Activated CD4-positive, alpha-beta T cell treated with anti-CD3 and anti-CD28 coated beads, Interleukin-10, Interleukin-2, amounts not matched to agents 100 ng/mL and 50 ng/mL, durations not matched to agents 16 hours and 8 hours (primary cell): ENCODE measurements at places on chromosomes 3 and 15.

DNA sequence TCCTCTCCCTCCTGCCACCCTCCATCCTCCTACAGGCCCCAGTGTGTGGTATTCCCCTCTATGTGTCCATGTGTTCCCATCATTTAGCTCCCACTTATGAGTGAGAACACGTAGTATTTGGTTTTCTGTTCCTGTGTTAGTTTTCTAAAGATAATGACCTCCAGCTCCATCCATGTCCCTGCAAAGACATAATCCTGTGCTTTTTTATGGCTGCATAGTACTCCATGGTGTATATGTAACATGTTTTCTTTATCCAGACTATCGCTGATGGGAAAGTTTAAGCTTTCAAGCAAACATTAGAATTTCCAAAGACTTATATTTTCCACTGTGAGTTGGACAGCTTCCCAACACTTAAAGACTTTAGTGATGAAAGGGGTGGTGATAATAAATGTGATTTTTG, 105.9 kb upstream of the PIAS1 start:
- DNase-seq = no peak

GRCh38 chr3:66706890-66707289, 206.1 kb upstream of the LRIG1 start:
- no peak for DNase-seq

DNA sequence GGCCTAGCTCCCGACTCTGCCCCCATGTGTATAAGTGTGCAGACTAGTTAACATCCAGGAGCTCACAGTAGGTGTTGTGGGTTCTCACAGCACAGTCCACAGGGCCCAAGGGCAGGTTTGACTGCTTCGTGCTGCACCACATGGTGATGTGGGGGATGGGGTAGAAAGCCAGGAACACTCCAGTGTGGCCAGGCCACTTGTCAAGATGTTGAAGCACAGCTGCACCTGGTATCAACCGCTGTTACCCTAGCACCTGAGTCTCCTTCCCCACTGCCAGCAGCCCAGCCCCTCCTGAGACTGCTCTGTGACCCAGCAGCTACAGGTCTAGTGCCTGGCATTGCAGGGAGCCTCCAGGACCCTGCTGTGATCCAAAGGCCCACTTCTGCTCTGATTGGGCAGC, 53.4 kb downstream of the CHDH start:
- no peak for DNase-seq

DNA sequence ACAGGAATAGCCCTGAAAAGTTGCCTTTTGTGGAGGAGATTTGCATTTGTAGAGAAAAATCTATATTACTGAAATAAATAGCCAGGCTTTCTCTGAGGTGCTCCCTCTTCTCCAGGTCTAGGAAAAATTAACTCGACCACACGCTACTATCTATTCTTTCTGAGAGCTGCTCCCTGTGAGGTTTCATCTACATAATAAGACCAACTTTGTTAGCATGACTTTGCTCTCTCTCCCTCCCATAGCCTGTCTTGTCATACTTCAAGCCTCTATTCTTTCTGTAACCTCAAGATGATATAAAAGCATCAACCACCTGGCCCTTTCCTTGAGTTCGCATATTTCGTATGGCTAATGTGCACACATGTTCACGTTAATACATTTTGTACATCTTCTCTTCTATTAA, 75.8 kb upstream of the STRIT1 start:
- DNase-seq = no peak

- DNase-seq = no peak
Observed at GRCh38 chr3:156016902-156017301, 103.5 kb upstream of the KCNAB1 start.

- no peak for DNase-seq
Observed at GRCh38 chr3:149356044-149356592, 21.3 kb downstream of the TM4SF1 start.

DNA sequence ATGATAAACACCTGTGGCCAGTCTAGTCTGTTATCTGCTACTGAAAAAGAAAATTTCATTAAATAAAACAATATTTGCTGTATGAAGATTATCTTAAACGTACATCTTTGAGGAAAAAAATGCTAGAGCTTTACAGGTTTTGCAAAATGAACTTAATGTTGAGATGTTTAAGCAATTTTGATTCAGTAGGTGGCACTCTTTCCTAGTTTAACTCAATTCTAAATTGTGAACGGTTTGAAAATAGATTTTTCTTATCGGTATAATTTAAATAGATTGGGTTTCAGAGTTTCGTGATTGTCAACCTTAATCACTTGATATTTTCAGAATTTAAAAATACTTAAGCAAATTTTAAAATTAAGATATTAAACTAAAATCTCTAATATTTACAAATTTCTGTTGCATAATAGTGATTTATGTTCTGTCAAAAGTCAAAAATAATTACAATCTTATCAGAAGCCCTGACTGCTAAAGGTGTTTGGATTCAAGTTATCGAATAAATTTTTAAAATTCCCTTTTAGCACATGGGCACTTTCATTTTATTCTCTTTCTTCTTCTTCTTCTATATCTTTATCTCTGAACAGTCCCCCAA, 7.0 kb upstream of the RNF111 start:
- DNase-seq = peak; percentile 41

DNA sequence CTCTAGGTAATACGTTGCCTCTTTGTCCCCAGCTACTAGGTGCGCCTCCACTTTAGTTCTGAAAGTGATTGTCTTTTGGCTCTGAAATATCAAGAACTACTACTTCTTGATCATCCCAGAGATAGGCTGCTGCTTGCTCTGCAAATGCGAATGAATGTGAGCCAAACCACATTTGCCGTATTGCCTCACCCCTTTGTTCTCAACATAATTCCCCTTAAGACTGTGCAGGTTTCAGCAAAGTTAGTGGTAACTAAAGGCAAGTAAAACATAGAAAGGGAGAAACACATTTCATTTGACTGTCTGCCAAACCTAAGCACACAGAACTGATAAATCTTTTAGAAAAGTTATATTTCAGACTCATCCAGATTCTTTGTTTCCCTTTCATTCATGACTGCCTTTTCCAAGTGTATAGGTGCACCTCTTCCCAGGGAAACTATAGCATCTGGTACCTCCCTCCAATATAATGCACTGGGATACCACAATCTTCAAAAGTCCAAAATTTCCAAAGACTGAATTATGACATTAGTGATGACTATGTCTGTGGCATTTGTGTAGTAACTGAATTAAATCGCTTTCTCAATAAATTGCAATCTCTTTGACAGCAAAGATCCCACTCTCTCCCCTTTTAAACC, 720.6 kb upstream of the CBLB start:
- peak; percentile 18 for DNase-seq

GRCh38 chr3:123725652-123726400, 141.0 kb upstream of the HACD2 start:
- no peak for DNase-seq

- DNase-seq = no peak
Observed at GRCh38 chr3:194950906-194951628, 265.4 kb downstream of the FAM43A start.

GRCh38 chr15:70892912-70893560, 410 bp downstream of the LRRC49 start:
- DNase-seq = peak; percentile 6

GRCh38 chr3:38149708-38150107, 11.2 kb downstream of the MYD88 start:
- no peak for DNase-seq

GRCh38 chr15:67458331-67459029, 62.5 kb upstream of the C15orf61 start:
- DNase-seq = no peak

GRCh38 chr3:126431103-126431534, 36.4 kb downstream of the CFAP100 start:
- DNase-seq = no peak

DNA sequence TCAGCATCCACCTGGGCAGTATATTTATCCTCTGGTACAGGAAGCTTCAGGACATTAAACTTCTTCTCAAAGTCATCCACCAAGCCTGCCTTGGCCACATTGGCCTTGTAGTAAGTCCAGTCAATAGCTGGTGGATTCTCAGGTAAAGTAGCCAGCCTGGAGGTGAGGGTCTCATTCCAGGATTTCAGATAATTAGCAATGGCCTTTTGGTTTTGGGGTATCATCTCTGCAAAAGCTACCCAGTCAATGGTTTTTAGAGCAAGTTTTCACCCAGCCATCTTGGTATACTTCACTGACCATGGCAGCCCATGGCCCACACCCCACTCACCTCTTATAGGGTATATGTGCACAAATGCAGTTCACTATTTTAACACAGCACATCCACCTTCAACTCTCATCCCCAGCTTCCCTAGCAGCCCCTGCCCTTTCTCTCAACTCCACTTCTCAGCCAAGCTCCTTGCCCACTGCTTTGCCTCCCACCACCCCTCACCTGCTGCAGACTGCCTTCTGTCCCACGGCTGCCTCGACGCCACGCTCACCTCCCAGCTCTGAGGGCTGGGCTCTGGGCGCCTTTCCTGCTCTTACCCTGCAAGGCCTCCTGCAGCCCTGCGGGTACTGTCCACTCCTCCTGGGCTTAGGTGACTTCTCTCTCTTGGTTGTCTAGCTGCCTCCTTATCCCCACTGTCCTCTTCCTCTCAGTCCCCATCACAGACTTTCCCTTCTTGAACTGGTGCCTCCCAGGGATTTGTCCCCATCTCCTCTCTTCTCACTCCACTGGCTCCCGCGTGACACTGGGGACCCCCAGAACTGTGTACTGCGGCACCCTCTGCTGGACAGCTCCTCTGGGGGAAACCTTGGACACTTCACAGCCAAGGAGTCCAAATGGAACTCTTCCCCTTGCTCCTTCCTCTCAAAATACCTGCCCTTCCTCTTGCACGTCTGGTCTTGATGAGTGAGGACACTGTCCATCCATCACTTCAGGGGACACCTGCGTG, 1.7 kb upstream of the TGM5 start:
- peak; percentile 32 for DNase-seq

DNA sequence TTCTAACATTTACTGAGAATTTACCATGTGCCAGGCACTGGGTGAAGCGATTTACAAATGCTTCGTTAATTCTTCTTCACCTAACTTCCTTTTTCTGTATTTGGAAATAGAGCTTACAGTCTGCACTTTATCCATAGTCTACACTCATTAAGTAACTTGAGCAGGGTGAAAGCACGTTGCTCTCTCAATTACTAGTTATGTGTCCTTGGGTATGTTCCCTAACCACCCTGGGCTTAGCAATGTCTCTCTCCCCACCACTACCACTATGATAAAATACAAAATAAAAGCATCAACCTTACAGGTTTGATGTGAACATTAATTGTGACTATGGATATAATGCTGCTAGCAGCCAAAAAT, 172.9 kb upstream of the SLC2A2 start:
- no peak for DNase-seq

- no peak for DNase-seq
Observed at GRCh38 chr3:256501-256900, 59.9 kb downstream of the CHL1 start.

DNA sequence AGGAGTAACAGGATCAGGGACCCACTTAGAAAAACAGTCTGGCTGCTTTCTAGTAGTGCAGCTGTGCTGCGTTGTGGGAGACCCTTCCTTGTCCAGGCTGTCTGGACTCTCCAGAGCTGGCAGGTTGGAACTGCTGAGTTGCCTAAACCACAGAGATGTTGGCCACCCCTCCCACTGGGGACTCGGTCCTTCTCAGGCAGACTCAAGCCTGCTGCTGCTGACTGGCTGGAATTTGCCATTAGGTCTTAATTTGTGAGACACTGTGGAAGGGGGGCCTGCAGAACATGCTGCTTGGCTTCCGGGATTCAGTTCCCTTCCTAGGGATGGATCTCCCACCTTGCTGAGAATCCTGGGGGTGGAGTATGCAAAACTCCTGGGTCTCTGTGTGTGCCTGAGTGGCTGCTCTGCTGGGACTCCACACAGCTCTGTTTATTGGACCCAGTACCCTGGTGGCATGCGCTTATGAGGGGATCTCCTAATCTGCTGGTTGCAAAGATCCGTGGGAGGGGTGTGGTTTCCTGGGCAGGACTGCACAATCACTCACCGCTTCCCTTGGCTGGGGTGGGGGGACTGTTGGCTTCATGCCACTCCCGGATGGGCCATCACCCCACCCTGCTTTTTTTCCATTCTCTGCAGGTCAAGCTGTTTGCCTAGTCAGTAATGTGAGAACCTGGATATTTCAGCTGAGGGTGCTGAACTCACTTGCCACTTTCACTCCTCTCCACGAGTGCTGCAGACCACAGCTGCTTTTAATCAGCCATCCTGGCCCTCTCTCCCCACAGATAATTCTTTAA, 150.5 kb downstream of the CFAP20DC start:
- peak; percentile 58 for DNase-seq

- DNase-seq = no peak
Observed at GRCh38 chr3:65583188-65583587, 455.5 kb downstream of the MAGI1 start.

DNA sequence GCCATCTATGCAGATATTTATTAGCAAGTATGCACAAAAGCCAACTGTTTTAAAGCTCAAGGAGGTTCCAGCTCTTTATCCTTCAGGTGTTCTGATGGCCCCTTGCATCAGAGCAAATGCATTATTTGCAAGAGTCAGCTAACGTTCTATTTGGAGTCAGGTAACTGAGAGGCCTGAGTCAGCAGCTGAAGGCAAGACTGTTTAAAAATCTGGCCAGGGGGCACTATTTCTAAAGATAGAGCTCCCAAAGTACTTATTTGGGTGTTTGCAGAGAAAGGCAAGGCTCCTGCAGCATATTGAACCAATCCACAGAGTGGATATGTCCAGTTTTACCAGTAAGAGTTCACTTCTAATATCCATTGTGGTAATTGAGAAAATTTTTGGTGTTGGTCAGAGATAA, 146.1 kb downstream of the LRTM1 start:
- no peak for DNase-seq

GRCh38 chr15:40871749-40872617, 2.1 kb downstream of the RHOV start:
- no peak for DNase-seq

DNA sequence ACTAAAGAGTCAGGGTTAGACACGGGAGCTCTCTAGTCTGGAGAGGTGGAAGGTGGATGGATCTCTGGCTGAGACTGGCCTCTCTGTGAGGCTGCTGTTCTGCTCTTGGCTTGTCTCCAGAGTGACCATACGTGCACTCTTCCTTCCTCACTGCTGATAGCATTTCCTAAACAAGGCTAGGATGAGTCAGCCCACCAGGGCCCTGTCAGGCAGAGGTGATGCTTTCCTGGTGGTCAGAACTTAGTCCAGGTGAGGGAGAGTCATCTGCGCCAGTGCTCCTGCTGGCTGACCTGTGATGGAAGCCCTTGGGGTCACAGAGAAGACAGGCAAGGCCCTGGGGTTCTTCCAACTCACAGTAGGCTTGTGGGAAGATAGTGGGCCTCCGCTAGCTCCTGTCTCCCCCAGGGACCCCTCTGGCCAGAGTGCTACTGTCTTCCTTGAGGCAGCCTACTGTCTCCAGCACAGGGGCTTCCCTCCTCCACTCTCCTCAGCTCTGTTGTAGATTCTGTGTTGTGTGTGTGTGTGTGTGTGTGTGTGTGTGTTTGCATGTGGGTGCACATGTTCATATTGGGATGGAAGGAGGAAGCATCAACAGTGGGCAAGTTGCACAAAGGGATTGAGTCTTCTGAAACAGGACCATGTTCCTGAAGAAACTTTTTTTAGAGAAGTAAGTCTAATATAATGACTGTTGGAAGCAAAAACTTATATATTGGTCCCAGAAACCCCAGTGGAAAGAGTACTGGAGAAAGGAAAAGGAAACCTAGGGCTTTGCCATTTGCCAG, 16.5 kb downstream of the ALPK3 start:
- DNase-seq = no peak
